ENCODE measurements at places on chromosomes 13 and 19.

- no peak for DNase-seq
Observed at GRCh38 chr19:39738814-39739213, 985 bp upstream of the CLC start.

GRCh38 chr13:30697996-30698401 lies 37.3 kb upstream of the ALOX5AP start:
- no peak for DNase-seq

DNA sequence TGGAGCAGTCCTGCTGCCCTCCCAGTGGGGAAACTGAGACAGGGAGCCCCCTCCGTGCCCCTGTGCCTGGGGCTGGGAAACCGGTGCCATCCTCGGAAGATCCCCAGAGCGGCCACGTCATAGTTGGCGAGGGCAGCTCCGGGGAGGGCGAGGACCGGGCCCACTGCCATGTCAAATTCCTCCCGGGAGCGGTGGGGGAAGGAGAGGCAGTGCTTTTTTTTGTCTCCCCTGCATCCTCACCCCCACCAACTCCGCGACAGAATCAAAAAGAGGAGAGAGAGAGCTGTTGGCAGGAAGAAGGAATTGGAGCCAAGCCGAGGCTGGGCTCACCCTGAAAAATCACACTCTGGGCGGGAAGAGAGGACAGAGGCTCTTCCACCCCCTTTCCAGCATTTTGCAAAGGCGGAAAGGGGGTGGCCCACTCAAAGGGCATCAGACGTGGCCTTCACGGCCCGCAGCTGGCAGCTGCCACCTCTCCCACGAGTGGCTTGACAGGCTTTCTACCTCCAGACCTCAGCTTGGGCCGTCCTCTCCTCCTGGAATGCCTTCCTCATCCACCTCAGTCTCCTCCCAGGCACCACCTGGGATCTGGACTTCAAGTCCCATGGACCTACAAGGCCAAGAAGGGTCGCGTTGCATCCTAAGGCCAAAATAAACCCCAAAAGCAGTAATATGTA lies 19.6 kb upstream of the NFIC start:
- DNase-seq = no peak

- no peak for DNase-seq
Observed at GRCh38 chr19:10601999-10602329, 14.9 kb upstream of the AP1M2 start.

DNA sequence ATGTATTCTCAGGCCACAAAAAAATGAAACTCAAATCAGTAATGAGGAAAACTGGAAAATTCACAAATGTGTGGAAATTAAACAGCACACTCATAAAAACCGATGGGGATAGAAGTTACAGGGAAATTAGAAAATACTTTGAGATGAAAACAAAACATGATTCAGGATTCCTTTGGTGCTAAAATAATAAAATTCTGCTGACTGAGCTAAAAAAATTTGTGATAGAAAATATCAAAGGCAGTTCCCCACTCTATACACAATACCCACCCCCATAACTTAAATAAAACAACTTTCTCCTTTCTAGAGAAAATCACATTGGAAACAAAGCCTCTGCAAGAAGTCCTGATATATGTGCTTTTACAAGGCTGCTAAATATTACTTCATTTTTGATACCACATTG lies 1.6 kb upstream of the ZNF233 start:
- no peak for DNase-seq

DNA sequence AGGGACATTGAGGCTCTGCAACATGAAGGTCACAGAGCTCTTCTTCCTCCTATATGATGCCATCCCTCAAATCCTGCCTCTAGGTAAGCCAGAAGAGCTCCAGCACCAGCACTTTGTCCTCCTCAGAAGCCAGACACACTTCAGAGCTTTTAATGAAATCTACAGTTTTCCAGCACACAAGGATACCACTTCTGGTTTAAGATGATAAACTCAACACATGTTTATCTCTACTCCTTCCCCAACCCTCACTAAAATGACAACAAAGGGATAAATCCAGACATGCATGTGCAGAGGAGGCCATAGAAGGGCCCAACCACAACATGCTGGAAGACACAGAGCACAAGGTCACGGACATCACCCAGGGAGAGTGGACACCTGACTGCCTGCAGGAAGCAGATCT lies 195.3 kb downstream of the USP12 start:
- no peak for DNase-seq

GRCh38 chr19:246551-246950 lies 44.7 kb downstream of the PLPP2 start:
- no peak for DNase-seq

GRCh38 chr19:35739275-35740107 lies 2.8 kb downstream of the IGFLR1 start:
- DNase-seq = no peak

GRCh38 chr13:85529218-85529594 lies 270.0 kb downstream of the SLITRK6 start:
- DNase-seq = no peak

DNA sequence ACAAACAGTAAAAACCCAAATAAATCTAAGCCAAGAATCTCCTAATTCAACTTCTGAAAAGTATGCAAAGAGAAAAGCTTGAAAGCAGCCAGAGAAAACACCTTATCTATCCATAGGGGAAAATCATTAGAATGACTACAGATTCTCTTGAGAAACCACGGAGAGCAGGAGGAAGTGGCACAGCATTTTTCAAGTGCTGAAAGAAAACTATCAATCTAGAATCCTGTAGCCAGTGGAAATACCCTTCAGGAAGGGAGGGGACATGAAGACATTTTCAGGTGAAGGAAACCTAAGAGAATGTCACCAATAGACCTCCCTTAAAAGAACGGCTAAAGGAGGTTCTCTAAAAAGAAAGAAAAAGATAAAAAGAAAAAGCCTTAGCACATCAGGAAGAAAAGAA lies 66.2 kb upstream of the XPO4 start:
- no peak for DNase-seq

DNA sequence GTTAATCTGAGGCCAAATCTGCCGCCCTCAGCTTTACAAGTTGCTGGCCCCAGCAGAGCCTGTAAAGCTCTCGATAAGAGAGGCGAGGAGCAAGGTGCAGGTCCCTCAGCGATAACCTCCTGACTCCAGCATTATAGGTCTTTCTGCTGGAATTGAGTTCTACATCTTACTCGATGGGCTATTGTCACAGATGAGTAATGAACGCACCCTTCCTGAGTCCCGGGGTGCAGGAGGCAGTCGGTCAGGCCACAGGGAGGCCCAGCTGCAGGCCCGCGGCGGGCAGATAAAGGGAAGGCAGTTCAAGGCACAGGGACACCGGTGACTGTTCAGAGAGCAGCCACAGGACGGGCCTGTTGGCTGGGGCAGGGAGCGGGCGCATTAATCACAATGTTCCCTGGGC lies 157.6 kb upstream of the OBI1 start:
- DNase-seq = no peak

DNA sequence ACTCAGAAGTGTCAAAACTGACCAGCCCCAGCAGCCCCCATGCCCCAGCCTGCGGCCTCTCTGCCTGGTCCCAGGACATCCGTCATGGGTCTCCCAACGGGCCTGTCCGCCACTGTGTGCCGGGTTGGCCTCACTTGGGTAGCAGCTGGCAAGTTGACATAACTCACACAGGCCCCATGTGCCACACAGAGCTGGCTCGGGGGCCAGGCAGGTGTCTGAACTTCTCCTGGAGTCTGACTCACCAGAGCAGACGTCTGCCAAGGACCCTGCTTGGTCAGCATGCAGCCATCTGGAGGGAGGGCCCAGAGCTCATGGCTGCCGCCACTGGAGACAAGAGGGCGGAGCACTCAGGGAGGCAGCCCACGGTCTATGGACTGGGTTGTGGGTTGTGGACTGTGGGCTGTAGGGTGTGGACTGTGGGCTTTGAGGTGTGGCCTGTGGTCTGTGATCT lies 32.0 kb upstream of the TMEM255B start:
- no peak for DNase-seq

- no peak for DNase-seq
Observed at GRCh38 chr13:32969516-32969941, 46.7 kb upstream of the KL start.

DNA sequence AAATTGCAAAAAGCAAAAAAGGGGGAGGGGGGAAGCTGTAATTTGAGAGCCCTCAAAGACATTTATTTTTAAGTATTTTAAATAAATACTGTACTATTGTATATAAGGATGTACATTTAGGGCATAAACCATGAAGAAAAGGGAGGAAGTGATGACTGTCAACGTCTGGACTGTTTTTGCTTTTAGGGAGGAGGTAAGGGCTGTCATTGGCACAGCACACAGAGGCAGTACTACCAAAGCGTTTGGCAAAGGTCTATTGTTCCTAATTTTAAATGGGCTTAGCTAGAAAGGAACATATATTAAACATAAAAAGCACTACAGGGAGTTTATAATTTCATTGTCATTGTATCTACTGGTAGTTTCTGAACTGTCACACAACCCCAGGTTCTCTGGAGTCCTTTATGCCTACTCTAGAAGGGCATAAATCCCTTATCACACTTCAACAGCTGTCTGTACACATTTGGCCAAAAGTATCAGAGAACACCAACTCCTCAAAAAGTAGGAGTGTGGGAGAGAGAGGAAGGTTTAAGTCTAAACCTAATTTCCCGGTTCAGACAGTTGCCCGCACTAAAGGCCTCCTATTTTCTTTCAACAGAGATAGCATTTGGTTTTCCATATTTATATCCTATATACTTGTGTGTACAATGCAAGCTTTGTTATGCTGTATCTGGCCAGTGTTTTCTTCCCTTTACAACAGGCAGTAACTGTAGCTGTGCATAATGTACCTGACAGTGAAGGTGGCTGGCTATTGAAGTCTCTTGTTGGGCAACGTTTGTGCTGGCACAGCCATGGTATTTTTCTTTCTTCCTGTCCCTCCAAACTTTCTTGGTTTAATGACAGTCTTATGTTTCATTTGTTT lies 406.2 kb downstream of the KLF5 start:
- DNase-seq = no peak

GRCh38 chr19:43560687-43561086 lies 14.6 kb downstream of the XRCC1 start:
- no peak for DNase-seq

DNA sequence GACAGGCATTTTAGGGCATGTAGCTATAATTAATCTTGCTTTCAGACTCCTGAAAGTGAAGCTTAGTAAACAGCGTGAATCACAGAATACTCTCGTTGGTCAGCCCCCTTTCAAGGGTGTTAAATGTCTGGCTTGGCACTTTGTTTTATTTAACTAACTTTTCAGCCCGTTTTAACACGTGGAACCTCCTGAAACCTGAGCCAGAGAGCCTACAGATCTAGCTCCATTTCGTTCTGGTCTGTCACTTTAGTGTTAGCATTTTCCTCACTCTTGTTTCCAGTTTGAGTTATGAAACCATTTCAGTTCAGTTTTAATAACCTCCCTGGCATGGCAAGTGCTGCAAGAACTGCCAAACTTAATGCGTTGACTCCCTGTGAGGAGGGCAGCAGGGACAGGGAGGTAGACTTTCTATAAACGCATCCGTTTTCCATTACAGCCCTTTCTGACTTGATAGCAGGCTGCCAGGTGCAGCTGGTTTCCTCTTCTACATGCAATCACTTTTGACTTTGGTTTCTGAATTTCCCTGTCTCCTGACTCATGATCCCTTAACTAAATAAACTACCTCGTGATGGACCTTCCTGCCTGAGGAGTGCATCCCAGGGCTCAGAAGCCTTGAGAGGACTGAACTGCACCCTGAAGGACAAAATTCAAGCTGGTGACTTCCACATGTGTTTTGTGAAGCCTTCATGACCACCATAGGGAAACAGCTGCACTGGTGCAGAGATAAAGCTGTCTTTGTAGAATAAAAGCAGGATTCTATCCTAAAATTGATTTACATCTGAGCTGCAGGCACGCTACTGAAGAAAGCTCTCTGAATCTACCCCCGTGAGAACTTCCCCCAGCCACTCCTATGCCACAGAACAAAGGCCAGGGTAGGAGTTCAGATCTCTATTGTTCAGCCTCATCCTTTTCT lies 192.6 kb downstream of the DLEU7 start:
- no peak for DNase-seq

DNA sequence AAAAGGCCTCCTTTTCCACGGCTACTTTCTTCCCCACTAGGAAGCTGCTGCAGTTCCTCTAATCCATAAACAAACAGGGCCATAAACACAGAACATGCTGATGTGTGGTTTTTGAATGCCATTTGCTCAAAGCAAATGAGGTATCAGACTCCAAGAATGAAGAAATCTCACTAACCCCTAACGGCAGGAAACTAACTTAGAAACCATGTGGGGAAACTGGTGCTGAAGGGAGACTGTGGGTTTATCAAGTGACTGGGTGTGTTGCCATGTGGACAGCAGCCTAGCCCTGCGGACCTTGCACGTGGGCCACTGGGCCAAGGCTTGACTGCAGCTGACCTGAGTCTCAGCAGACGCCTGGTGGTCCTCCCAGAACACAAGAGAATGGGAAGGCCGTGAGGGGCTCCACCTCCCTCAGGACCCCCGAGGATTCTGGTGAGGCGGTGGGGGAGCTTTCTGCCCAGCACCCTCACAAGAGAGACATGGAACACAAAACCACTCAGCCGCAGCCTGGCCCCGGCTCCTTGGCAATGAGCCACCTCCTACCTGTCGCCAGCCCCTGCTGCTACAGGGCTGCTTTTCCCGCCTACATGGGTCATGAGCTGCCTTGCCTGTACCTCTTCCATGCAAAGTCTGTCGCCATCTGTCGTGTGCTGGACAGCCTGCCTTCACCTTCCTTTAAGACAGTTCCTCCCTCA lies 10.6 kb downstream of the SLC15A1 start:
- DNase-seq = no peak

GRCh38 chr13:65914716-65915115 lies 1315.4 kb downstream of the PCDH9 start:
- DNase-seq = no peak

- DNase-seq = no peak
Observed at GRCh38 chr13:98175823-98176222, 1.2 kb downstream of the RNF113B start.

- peak; percentile 73 for DNase-seq
Observed at GRCh38 chr13:19586904-19587634, 25.7 kb upstream of the TPTE2 start.

GRCh38 chr13:52832313-52832712 lies 16.1 kb downstream of the PCDH8 start:
- no peak for DNase-seq

GRCh38 chr13:30810261-30810701 lies 74.9 kb downstream of the ALOX5AP start:
- DNase-seq = no peak

DNA sequence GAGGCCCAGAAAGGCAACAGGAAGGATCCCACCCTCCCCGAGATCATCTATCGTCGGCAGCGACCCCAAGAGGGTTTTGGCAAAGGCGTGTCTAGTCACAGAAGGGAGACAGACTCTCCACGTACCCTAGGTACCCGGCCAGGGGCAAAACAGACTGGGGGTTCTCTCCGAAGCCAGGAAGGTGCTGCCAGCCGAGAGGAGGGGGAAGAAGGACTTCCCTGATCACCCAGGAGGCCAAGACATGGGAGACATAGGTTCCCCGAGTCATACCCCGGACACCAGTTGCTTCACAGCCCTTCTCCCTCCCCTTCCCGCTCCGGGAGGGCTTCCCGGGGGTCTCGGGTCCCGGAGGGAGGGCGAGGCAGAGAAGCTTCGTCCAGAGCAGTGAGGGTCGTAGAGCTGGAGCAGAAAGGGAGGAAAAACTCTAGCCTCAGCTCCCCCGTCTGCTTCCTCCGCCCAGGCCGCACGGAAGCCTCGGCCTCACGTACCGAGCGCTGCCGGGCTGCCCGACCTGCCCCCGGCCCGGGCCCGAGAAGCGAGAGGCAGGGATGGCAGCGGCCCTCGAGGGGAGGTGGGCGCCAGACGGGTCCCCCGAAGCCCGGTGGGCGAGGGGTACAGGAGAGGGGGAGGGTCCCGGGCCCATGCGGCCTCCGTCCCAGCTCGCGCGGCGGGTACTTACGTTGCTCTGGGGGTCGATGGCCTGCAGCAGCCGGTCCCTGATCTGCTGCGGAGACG lies 644 bp downstream of the MED26 start:
- no peak for DNase-seq

GRCh38 chr19:55341171-55341588 lies 1.5 kb downstream of the KMT5C start:
- no peak for DNase-seq
